ENCODE measurements at places on chromosomes 1 and 21.
A peak's percentile ranks its signal among the peaks of the same experiment; 100 is the strongest.

GRCh38 chr21:36773117-36773516 is 74.2 kb downstream of the SIM2 start:
- peak; percentile 63 for DNase-seq

GRCh38 chr1:165645654-165646366 is 14.8 kb downstream of the MGST3 start:
- no peak for DNase-seq

DNA sequence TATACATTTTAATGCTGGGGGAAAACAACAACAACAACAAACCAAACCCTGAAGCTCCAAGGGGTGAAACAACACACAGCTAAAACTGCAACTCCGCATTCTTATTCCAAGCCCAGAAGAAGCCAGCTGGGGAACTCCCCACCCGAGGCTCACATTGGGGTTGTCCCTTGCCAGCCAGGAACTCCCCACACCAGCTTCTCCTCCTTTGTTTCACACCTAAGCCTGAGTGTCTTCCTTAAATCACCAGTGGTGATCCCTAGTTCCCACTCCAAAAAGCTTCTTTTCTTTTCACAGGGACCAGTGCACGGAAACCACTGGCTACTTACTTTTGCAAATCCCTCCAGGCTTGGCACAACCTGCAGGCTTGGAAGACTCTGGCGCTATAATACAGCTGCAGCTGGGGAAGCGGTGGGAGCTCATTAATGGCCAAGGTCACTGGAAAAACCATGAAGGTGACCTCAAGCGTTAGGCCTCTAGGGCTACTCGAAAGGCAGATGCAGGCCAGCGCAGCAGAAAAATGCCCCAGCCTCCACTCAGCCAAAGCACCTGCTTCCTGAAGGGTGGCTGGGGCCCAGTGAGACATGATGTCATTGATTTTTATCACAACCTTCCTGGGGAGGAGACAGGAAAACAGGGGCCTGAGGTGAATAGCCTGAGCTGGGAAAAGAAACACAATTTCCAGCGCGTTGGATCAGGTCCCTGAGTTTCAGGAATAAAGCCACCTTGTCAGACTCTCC is 40.1 kb downstream of the TLR5 start:
- no peak for DNase-seq

GRCh38 chr1:5717031-5717682 is 275.1 kb downstream of the NPHP4 start:
- DNase-seq = no peak

DNA sequence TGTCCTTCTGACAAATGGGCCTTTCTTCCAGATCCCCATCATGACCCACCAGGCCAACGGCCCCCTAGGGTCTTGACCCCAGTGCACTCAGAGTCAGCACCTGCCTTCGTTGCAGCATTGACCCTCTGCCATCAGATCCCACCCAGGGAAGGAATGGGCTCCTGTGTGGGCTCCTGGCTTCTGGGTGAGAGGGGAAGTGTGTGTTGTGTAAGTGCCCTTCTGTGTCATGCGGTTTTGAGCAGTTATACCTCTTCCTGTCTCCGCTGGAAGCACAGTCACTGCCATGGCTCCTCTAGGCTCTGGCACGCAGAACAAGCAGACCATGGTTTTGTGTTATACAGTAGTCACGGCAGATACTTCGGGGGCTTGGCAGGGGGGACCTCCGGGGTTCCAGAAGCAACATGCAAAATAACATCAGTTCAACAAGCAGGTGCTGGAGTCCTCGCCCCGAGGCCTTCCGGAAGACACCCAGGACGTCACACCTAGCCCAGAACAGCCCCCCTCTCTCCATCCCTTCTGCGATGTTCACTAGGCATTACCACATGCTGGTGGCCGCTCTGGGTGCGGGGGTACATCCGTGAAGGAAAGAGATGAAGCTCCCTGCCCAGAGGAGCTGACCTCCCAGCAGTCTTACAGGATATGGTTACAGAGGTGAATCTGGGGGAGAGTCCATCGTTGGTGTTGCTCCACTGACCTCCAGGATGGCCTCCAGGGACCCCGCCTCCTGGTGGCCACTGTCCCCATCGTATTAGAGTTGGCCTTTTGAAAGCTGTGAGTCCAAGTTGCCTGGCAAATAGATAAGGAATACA is 17.4 kb upstream of the KCNAB2 start:
- peak; percentile 28 for DNase-seq
